ENCODE measurements at places on chromosomes 1 and 21.

GRCh38 chr1:185317886-185318310 lies 855 bp upstream of the IVNS1ABP start:
- DNase-seq, result peak; percentile 51

DNA sequence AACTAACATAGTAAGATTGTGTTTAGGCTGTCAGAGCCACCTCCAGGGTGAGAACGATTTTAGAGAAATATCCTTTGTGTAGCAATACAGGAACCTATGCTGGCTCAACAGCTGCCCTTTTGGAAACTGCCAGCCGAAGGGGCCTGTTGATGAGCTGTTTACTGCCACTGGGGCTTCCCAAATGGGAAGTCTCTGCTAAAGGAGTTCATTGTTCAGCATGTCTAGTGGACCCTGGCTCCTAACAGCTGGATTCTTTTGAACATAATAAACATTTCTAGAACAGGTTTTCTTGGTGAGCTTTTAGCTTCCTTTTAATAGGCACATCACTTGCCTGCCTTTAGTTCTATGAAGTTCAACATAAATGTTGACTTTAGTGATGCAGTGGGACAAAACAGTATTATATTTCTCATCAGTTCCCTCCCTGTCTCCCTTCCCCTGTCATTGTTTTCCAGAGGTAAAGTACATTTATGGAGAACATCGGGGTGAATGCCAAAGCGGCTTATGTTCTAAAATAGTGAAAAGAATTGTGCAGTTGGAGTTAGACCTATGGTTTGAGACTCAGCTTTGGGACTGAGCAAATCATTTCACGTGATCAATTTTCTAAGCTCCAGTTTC lies 57.4 kb downstream of the UCK2 start:
- DNase-seq, result no peak

- DNase-seq, result no peak
These were observed 58.6 kb downstream of the H3-3A start for GRCh38 chr1:226121049-226121586.

- DNase-seq, result no peak
These were observed 44.1 kb downstream of the POFUT2 start for GRCh38 chr21:45243603-45244002.

DNA sequence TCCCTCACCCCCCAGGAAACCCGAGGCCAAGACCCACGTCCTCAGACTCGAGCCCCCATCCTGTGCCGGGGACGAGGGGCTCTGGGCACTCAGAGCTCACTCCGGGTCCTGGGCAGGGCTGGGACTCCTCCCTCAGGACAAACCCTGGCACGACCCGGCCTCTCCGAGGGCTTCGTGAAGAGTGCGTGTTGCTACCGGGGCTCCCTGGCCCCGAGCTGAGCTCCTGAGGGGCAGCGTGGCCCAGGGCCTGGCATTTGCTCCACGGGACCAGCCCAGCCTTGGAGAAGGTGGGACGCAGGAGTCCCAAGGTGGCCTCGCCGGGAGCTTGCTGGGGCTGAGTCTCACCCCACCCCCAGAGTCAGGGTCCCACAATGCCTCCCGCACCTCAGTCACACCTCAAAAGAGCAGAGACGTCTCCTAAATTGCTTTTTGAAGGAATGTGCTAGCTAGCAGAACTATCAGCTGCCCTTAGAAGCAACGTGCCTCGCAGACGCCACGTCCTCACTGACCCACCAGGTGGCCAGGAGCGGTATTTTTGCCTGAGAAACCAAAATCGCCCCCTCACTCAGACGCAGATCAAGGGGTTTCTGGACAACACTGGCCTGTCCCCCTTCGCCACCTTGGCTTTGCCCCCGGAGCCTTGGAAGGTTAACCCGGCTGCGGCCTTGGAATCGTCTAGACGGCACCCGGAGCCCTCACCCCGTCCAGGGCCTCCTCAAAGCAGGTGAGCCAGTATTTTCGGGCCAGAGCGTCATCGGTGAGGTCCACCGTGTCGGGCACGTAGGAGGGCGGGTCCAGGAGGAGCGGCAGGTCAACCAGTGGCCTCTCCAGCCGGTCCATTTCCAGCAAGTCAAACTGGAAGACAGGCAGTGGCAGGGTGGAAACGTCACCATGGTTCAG lies 11.3 kb downstream of the PANK4 start:
- no peak for DNase-seq

DNA sequence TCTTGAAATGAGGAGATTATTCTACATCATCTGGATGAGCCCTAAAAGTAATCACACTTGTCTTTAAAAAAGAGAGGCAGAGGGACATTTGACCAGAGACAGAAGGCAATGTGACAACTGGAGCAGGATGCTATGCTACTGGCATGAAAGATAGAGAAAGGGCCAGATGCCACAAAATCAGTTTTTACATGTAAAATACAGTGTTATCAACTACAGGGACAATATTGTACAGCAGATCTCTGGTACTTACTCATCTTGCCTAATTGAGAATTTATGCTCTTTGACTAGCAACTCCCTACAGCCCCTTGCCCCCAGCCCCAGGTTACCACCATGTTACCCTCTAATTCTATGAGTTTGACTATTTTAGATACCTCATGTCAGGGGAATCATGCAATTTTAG lies 633.4 kb downstream of the LTN1 start:
- DNase-seq, result no peak

- DNase-seq, result no peak
These were observed 66.6 kb upstream of the IPO9 start for GRCh38 chr1:201762381-201762780.

DNA sequence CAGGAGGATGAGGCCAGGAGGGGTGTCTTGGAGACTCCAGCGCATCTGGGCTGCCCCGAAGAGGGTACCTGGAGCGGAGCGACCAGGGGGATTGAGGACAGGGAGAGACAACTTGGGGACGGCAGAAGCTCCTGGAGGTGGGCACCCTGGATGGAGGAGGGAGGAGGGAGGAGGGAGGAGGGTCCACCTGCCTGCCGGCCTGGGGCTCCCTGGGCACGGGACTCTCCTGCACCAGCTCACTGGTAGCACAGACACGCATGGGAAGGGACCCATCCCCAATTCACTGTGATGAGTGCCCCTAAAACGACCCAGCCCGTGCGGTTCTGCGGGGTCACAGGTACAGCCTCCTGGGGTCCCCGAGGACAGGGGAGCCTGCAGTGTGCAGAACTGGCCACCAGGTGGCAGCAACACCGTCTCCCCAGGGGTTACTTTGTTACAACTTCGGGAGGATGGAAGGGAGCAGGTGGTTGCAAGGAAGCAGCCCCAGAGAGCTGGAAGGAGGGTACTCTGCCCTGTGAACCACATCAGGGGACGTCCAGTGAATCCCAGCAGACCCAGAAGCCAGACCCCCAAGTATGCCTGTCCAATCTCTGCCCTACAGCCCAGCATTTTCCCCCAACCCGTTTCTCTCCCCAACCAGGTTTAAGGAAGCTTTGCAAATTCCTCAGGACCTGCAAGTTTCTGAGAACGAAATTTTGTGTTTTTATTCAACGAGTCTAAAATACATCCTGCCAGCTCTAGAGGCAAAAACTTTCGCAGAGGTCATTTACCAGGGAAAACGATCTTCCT lies 482.4 kb downstream of the NPHP4 start:
- peak; percentile 56 for DNase-seq

- DNase-seq, result no peak
These were observed 514 bp downstream of the AGL start for GRCh38 chr1:99850459-99851291.

GRCh38 chr21:19340303-19340702 lies 936.7 kb upstream of the TMPRSS15 start:
- DNase-seq, result no peak

DNA sequence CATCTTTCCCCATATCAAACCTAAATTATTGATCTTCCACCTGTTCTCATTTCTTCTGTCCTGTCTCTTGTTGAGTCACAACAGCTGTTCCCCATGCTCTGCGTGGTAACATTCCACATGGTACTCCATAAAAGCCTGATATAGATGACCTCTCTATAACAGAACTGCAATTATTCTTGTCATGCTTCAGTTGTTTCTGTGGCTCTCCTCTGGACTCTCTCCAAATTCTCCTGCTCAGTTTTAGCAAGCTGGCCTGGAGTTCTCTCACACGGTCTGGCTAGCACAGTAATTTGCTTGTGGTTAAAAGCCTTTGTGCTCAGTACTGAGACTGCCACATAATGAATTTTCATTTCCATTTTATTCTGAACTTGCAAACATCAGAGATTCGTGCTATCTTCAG lies 10.6 kb upstream of the LRRC39 start:
- DNase-seq, result no peak

DNA sequence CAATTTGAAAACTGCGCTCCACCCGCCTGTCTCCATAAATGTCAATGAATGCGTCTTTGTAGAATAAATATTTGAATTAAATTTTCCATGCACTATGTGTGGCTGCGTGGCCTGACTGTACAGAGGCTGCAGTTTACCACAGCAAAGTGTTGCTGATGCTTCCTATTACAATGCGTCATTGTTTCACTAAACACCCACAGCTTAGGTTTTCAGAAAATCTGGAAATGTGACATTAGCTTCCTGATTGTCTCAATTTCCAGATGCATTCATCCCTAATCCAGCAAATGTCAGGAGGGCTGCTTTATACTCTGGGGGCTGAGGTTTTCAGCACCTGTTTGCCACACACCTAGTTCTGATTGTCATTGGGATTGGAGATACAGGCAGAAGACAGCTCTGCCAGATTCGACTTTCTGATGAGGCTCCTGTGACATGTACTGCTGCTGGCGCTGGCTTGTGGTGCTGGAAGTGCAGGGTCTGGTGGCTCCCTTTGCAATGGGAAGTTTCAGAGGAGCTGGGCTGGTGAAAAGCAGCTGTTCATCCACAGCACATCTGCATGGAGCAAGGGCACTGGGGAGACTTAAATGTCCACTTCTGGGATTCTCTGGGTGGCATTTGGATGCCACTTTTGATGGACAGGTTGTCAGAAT lies 40.0 kb downstream of the URB2 start:
- DNase-seq, result no peak

- DNase-seq, result no peak
These were observed 72.8 kb downstream of the SIPA1L2 start for GRCh38 chr1:232557096-232557495.

DNA sequence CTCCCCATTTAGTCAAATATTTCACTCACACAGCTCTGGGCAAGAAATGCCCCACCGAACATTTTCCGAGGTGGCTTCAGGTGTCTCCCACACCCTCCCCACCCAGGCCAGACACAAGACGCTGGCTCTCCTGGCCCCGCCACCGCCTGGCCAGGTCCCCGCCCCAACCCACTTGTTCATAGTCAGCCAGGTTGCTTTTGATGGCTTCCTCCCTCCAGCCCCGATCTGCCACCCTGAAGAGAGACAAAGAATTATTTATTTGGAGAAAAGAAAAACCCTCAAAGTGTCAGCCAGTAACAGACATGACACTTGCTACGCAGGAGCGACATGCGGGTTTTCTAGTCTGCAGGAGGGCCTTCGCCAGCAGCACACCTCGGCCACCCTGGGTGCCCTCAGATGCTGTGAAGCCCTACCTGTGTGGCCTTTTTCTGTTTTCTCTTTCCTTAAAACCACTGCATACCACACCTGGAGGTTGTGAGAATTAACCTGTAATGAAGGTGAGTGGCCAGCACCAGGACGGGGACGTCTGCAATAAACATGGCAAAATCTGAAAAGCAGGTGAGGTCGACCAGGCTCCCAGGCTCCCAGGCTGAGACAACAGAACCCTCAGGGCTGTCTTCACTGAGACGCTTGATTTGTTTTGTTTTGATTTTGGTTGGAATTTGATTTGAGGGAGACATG lies 27.2 kb downstream of the SSBP3 start:
- no peak for DNase-seq
